ENCODE measurements at places on chromosomes 6 and 20. TPM values are rescaled to one million over a fixed set of nuclear protein-coding genes. Genes with fewer than 3 reads are reported as not detected.

The SLC13A3 gene
- total RNA-seq, result not detected

The STMND1 gene
- total RNA-seq, result 0.68 TPM

The SALL4 gene
- total RNA-seq, result 7.6 TPM

The PXT1 gene
- total RNA-seq, result 0.21 TPM

The WFDC2 gene
- total RNA-seq, result 295 TPM

The RBPJL gene
- total RNA-seq, result not detected

- DNase-seq, result no peak
- no peak overlapping the region for H3K27ac ChIP-seq
- peaks cover 10% of the 10 kb centered on the region for H3K4me1 ChIP-seq
Observed at GRCh38 chr6:135664527-135664926, 167.0 kb upstream of the AHI1 start.

DNA sequence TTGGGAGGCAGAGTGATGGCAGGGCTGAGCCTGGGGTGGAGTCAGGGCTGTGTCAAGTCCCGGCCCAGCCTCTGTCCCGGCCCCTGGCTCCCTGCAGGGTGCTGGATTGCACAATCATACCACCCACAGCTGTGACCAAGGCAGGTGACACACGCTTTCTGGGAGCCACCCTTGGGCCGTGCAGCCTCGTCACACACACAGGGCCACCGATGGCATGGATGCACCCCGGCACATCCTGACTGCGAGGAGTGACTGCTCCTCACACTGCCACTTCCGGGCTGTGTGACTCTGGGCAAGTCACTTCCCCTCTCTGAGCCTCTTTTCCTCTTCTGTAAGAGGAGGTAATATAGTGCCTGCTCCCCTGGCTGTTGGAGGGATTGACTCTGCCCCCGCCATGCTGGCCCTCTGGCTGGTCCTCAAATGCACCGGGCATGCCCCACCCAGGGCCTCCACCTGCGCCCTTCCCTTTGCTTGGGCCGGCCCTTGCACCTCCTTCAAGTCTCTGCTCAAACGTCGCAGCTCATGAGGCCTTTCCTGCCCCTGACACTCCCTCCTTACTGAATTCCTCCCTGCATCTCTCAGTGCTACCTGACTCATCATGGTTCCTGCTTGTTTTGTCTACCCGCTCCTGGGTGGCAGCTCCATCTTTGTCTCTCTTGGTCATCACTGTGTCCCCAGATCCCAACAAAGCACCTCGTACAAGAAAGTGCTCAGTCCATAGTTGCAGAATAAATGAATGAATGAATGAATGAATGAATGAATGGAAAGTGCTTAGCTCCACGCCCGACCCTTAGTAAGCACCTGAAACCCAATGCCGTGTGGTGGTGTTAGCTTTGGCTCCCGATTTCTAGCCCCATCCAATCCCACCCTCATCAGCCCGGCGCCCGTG lies 93.5 kb downstream of the CEBPB start:
- DNase-seq, result peak; percentile 79
- H3K27ac ChIP-seq, result peak overlapping the region; percentile 72
- peaks cover 40% of the 10 kb centered on the region for H3K4me1 ChIP-seq
- no peaks in the 10 kb centered on the region for H3K27me3 ChIP-seq
- peaks cover 13% of the 10 kb centered on the region for H3K36me3 ChIP-seq
- no peak overlapping the region for H3K4me3 ChIP-seq

- H3K27me3 ChIP-seq, result no peaks in the 10 kb centered on the region
- no peak overlapping the region for H3K4me3 ChIP-seq
- peaks cover 7% of the 10 kb centered on the region for H3K4me1 ChIP-seq
- no peak for DNase-seq
- no peak overlapping the region for H3K27ac ChIP-seq
- peaks cover 17% of the 10 kb centered on the region for H3K36me3 ChIP-seq
Observed at GRCh38 chr6:2968600-2969135, 2.7 kb downstream of the SERPINB6 start.

- no peak for DNase-seq
- H3K27me3 ChIP-seq, result no peaks in the 10 kb centered on the region
- H3K27ac ChIP-seq, result no peak overlapping the region
- no peak overlapping the region for H3K4me3 ChIP-seq
Observed at GRCh38 chr6:8947900-8948299, 512.6 kb upstream of the SLC35B3 start.

DNA sequence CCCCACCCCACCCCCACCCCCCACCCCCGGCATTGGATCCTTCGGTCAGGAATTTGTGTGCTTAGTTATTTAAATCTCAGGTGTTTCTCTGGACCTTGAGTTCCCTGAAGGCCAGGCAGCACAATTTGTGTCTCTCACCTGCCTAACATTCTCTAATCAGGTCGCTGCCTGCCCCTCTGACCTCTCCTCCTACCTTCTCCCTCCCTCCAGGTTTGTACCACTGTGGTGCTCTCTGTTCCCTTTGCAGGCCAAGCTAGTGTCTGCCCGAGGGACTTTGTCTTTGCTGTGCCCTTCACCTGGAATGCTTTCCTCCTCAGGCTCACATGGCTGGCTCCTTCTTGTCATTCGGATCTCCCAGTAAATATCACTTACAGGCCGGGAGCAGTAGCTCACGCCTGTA lies 131.4 kb upstream of the SLC2A12 start:
- H3K27me3 ChIP-seq, result no peaks in the 10 kb centered on the region
- no peak for DNase-seq
- no peaks in the 10 kb centered on the region for H3K4me1 ChIP-seq

DNA sequence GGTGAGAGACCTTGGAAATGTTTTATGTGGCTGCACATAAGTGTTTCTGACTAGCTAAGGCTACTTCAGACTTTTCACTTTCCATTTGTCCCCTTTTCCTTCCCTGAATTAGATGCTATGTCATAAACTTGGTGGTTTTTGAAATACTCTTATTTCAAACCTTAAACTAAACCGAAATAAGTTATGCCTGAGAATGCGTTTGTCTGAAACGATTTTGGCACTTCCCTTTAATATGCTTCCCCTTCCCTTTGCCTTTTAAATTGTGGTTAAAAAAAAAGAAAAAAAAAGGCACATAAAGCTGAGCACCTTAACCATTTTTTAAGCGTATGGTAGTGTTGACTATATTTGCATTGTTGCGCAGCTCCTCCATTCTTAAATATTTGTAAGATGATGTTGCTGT lies 14.3 kb downstream of the ZNF451 start:
- peaks cover 30% of the 10 kb centered on the region for H3K36me3 ChIP-seq
- no peaks in the 10 kb centered on the region for H3K4me1 ChIP-seq
- no peak overlapping the region for H3K27ac ChIP-seq
- no peak for DNase-seq
- no peaks in the 10 kb centered on the region for H3K27me3 ChIP-seq

DNA sequence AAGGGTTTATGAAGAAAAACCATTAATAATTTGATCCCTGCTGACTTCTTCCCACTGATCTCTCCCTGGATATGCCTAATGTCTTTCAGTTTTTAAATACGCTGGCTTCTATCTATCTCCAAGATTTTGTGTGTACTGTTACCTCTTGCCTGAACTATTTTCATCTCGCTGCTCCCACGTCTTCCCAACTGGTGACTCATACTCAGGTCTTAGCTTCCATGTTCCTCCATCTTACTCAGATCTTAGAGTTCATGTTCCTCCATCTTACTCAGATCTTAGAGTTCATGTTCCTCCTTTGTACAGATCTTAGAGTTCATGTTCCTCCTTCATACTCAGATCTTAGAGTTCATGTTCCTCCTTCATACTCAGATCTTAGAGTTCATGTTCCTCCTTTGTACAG lies 21.6 kb downstream of the GPR6 start:
- H3K36me3 ChIP-seq, result no peaks in the 10 kb centered on the region
- no peak overlapping the region for H3K27ac ChIP-seq
- H3K4me1 ChIP-seq, result no peaks in the 10 kb centered on the region
- no peak overlapping the region for H3K4me3 ChIP-seq
- DNase-seq, result no peak

GRCh38 chr6:56959938-56960337 lies 5.0 kb downstream of the BEND6 start:
- no peak overlapping the region for H3K27ac ChIP-seq
- no peaks in the 10 kb centered on the region for H3K27me3 ChIP-seq
- H3K4me1 ChIP-seq, result no peaks in the 10 kb centered on the region
- DNase-seq, result no peak

- H3K27me3 ChIP-seq, result peaks cover 89% of the 10 kb centered on the region
- H3K4me3 ChIP-seq, result no peak overlapping the region
- H3K4me1 ChIP-seq, result no peaks in the 10 kb centered on the region
- DNase-seq, result no peak
- no peak overlapping the region for H3K27ac ChIP-seq
- H3K36me3 ChIP-seq, result no peaks in the 10 kb centered on the region
Observed at GRCh38 chr20:40449144-40449690, 239.8 kb downstream of the MAFB start.

- peaks cover 23% of the 10 kb centered on the region for H3K4me1 ChIP-seq
- DNase-seq, result no peak
- H3K27ac ChIP-seq, result no peak overlapping the region
Observed at GRCh38 chr6:25156123-25156522, 123.1 kb upstream of the CARMIL1 start.

DNA sequence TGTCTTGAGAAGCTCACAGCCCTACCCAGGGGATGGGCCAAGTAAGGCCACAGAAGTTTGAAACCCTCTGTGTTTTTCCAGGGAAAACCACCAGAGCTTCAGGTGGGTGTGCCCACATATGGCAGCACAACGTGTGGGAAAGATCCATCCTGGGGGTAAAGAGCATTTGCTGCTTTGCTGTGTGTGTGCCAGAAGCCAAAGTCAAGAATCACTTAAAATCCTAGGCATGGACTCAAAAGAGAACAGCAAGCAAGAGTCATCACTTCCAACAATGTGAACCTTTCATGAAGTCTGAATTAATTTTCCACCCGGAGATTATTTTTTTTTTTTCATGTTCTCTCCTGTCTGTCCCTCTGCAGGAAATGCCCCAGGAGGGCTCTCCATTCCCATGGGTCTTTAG lies 308.2 kb upstream of the SGK1 start:
- H3K27ac ChIP-seq, result no peak overlapping the region
- no peaks in the 10 kb centered on the region for H3K27me3 ChIP-seq
- H3K4me3 ChIP-seq, result no peak overlapping the region
- H3K36me3 ChIP-seq, result no peaks in the 10 kb centered on the region
- DNase-seq, result no peak
- H3K4me1 ChIP-seq, result peaks cover 9% of the 10 kb centered on the region

GRCh38 chr20:9321007-9321406 lies 193.4 kb upstream of the LAMP5 start:
- no peaks in the 10 kb centered on the region for H3K27me3 ChIP-seq
- no peak overlapping the region for H3K27ac ChIP-seq
- H3K4me3 ChIP-seq, result no peak overlapping the region
- DNase-seq, result no peak
- H3K4me1 ChIP-seq, result peaks cover 6% of the 10 kb centered on the region
